ENCODE measurements at places on chromosomes 5 and 9.

DNA sequence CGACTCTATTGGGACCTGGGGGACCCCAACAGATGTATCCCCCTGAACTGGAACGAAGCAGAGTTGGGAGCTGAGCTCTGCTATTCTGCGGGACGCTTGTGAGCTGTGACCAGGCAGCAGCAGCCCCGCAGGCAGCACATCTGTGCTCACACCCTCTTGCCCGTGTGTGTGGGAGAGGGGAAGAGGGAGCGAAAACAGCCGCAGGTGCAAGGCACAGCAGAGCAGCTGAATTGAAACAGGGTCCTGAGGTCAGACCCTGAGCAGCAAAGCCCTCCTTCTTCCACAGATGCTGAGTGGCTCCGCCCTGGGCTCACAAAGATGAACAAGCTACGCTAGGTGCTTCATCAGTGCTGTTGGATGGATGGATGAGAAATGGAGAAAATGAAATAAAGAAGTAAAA is 198.7 kb downstream of the HSPA4 start:
- DNase-seq = no peak

DNA sequence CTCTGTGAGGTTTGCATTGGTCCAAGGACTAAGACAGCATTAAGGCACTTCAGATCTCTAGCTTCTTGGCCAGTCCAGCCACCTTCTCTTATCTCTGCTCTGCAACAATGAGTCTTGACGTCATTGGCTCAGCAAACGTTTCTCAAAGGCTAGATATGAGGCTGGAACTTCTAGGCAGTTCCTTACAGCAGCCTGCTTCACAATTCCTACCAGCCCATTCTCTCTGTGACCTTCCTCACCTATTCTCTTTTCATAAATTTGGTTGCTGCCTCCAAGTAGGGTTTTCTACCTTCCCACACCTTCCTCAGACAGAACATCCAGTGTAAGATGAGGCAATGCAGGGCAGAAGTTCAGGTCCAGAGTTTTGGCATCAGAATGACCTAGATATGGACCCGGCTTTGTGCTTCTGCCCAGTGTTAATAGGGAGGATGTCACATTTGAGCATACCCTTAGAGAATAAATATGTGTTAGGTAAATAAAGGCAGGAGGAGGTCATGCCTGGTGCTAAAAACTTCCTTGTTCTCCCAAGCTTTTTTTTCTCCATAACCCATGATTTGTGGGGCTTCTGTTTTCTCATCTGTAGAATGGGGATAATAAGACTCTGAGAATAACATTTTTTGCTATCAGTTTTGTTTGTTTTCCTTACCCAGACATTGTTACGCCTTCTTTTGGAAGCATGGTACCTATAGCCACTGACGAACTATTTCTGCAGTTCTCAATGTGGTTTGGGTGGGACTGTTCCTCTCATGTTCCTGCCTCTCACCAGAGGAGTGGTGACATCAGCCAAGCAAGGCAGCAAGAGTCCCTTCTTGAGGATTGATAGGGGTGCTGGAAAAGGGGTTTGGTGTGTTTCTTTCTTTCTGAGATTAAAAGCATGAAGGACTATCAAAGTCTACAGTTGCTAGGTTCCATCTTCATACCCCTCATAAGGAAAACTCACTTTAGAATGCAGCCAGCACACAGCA is 220.6 kb upstream of the TRIM32 start:
- no peak for DNase-seq

DNA sequence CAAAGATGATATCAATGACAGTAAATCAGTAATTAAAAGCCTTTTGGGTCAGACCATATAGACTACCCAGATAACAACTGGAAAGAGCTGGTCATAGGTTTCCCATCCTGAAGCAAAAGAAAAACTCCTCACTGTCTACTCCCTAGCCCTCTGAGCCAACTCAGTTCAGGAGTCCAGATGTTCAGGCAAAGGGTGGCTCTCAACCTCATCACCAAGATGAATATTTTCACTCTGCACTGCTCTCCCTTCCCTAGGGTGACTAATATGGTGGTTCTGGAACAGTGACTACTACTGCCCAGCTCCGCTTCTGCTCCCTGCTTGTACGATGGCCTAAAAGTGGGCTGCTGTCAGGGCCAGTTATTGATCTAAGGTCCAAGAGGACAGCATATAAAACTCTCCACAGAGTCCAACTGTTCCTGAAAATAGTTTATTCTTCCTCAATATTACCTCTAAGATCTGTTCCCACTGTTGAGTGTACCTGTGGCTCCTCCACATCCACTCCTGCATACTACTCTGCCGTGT is 263.4 kb upstream of the SLC30A5 start:
- no peak for DNase-seq

DNA sequence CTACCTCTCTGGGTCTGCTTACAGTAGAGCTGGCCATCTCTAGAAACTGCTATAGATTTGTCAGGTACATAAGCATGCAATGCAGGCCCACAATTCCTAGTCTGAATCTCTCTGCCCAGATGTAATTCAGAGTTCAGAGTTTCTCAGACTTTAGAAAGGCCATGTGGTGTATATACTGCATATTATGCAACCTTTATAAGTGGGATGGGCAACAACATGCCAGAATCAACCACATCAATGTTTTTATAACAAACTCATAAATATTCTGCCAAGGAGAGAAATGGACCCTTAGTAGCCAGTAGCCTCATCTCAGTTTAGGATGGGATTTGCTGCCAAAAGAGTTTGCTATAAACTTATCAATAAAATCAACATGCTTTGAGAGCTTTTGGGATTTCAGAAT is 78.8 kb downstream of the SLC1A1 start:
- DNase-seq = no peak

DNA sequence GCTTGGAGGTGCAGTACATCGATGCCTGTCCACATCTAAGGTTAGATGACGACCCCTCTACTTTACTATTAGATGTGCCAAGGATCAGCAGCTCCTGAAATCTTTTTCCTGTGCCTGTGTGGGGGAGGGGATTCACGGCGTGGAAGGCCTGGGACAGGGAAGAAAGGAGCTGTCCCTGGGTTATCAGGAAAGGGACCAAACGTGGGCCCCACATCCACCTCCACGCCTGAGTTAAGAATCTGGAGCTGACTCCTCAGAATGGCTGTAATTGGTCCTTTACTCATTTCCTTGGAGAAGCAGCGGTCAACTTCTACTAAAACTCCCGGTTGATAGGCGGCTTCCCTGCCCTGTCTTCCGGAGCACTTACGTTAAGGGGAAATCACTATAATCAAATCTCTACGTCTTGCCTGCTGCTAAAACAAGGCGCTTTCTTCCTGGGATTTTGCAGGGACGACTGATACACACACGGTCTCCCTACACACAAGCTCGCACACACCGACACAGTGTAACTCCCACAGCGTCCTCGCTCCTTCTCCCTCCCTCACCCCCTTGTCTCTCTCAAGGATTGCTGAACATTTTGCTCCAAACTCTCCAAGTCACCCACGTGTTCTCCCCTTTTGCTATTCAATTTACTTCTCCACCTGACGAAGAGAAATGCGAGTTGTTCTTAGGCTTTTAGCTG is 1.4 kb downstream of the PDE4D start:
- no peak for DNase-seq

DNA sequence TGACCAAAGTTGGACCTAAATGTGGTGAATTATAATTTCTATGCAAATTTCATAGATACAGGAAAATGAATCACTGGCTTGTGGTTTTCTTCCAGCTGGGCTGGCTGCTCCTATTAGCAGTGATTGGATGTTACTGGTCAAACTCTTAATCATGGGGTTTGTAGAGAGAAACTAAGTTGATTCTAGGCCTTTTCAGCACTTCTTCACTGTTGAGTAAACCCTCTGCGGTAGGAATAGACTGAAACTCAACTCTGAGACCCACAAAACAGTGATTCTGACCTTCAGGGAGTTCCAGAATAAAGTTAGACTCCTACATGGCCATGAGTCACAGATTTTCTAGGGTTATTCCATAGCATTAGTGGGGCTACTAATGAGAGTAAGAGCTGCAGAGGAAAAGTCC is 47.9 kb upstream of the FKTN start:
- no peak for DNase-seq

- DNase-seq = no peak
Observed at GRCh38 chr9:119272500-119273211, 96.6 kb downstream of the BRINP1 start.

DNA sequence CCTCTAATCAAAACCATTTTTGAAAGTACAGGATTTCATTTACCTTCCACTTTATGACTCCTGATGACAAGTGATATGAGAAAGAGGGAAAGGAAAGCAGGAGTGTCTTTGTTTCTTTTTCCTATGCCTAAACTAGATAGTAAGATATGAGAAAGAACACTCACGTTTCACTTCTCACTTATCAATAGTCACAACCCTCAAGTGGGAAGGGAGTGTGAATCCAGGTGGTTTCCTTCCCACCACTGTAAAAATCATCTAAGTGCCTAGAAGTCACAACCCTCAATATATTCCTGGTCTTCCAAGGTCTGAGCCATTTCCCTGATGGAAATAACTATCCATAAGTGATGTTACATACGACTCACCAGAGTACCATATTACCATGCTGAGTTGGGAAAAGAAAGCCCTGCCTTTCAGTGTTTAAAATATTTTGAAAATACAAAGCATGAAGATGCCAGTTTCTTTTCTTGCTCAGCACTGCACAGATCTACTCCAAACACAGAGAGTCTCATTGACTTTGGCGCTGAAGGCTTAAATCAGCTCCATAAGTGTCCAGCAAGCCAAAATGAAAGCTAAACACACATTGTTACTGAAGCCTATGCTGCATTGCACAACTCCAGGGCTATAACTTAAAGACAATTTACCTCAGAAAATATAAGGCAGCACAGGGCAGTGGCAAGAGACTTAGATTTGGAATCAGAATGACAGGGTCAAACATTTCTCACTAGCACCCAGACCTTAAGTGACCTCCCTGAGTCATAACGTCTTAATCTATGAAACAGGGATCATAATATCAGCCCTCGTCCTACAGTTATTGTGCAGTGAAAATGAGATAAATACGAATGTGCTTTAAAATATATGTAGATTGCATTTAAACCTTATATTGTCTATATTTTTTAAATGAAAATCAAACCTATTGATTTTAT is 301.2 kb downstream of the KIAA0825 start:
- no peak for DNase-seq

- DNase-seq = no peak
Observed at GRCh38 chr5:17317473-17317872, 100.0 kb downstream of the BASP1 start.

DNA sequence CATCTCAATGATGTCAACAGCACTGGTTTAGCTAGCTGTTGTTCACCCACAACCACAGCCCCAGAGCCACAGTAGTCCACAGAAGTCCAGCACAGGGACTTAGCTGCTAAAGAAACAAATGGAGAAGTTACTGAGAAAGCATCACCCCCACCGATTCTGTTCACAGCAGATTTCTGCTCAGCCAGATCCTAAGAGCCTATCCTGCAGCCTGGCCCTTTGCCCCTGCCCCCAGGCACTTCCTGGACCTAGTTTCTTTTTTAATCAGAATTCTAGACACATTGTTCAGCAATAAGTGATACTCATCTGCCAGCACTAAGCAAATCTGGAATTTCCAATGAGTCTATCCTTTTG is 7.4 kb downstream of the B4GALT1 start:
- no peak for DNase-seq

GRCh38 chr9:112601636-112602035 is 115.0 kb downstream of the KIAA1958 start:
- DNase-seq = no peak

GRCh38 chr5:178221282-178221681 is 11.3 kb downstream of the PHYKPL start:
- no peak for DNase-seq

DNA sequence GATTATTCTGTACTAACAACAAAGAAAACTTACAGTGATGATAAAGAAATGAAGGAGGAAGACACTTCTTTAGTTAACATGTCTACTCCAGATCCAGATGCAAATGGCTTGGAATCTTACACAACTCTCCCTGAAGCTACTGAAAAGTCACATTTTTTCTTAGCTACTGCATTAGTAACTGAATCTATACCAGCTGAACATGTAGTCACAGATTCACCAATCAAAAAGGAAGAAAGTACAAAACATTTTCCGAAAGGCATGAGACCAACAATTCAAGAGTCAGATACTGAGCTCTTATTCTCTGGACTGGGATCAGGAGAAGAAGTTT is 67.9 kb downstream of the VCAN start:
- DNase-seq = no peak

- DNase-seq = no peak
Observed at GRCh38 chr5:88888291-88888690, 5.3 kb upstream of the MEF2C start.

GRCh38 chr5:82405161-82405560 is 127.0 kb upstream of the RPS23 start:
- DNase-seq = no peak

DNA sequence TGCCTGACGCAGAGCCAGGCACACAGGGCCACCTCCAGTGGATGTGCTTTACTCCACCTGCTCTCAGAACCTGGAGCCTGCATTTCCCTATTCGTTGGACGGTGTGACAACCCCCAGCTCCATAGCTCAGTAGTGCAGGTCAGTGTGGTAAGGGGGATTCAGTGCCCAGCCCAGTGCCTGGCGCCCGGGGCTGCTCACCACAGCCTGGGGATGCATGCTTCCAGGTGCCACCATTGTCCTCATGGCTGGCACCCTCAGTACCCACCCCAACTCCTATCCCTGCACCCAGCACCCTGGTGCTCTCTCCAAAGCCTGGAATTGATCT is 32.8 kb upstream of the ADAMTS2 start:
- no peak for DNase-seq

DNA sequence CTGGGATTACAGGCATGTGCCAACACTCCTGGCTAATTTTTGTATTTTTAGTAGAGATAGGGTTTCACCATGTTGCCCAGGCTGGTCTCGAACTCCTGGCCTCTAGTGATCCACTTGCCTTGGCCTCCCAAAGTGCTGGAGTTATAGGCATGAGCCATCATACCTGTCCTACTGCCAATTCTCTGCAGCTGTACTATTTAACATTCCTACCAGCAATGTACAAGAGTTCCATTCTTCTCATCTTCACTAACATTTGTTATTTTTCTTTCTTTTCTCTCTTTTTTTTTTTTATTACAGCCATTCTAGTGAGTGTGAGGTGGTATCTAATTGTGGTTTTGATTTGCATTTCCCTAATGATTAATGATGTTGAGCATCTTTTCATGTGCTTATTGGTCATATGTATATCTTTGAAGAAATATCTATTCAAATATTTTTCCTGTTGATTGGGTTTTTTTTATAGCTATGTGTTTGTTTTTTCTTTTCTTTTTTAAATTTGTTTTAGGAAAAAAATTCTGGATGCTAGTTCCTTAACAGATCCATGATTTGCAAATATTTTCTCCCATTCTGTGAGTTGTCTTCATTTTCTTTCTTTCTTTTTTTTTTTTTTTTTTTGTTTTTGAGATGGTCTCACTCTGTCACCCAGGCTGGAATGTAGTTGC is 17.4 kb downstream of the ANKHD1 start:
- DNase-seq = no peak

- no peak for DNase-seq
Observed at GRCh38 chr9:123162360-123162759, 106.0 kb downstream of the STRBP start.

DNA sequence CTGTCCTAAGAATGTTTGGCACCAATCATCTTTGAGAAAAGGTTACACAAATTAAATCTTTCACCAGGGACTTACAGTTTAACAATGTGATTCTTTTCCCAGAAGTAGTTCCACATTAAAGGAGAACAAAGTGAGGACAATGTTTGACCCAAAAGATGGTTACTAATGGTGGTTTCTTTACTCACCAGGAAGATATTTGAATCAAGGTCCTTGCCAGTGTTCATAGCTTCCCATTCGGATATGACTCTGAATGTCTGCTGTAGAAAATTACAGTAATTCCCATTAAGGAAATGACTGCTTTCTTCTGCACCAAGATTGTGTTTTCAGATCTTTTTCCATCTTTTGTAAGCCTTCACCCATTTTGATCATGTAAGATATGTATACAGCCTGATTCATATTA is 114.6 kb upstream of the ADAMTSL1 start:
- no peak for DNase-seq

Data from cortex of kidney (tissue), 1 donor.